Activated T-cell treated with anti-CD3 and anti-CD28 coated beads, Interleukin-2, amount 50 U/mL, for 72 hours (primary cell): ENCODE measurements at places on chromosomes 1 and 21. TPM values are rescaled to one million over a fixed set of nuclear protein-coding genes. Genes with fewer than 3 reads are reported as not detected.

DNA sequence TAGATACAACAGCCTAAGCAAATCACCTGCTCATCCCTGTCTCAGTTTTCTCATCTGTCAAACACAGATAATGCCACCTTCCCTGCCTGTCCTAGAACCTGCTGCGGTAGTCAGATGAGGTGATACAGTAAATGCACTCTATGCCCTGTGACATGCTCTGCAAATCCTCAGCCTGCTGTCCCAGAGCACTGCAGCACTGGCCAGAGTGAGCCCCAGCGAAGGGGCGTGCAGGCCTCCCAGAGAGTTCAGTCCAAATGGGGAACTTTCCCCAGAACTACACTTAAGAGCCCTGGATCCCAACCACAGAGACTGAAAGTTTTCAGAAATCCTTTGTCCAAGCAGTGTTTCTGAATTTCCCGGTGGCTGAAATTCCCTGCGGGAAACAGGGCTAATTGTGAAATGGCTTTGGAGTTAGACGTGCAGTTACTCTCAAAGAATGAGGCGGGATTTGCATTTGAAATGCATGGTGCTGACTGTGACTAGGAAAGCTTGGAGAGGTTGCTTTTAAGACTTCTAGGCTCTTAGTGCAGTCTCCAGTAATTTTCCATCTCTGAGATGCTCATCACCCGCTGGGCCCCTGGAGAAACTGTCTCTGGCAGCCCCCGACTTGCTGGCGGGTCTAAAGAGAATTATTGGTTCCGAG lies 206.5 kb upstream of the AJAP1 start:
- no peaks in the 10 kb centered on the region for H3K36me3 ChIP-seq
- H3K27ac ChIP-seq: no peak overlapping the region
- H3K27me3 ChIP-seq: peaks cover 39% of the 10 kb centered on the region
- no peak for DNase-seq
- H3K4me1 ChIP-seq: no peaks in the 10 kb centered on the region

DNA sequence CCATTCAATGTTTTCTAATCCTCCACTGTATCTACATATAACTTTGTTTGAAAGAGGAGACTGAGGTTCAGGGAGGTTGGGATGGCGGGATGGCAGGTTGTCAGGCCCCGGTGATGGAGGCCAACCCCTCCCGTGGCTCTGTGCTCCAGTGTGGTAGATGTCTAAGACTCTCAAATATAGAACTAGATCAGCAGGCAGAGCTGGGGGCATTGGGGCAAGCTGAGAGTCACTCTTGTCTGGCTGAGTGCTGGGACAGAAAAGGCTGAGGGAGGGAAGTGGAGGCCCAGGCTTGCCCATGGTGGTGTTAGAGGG lies 1.7 kb downstream of the IL6R start:
- H3K36me3 ChIP-seq: no peaks in the 10 kb centered on the region
- H3K27me3 ChIP-seq: no peaks in the 10 kb centered on the region
- peak overlapping the region; percentile 69 for H3K27ac ChIP-seq
- H3K4me1 ChIP-seq: peaks cover 85% of the 10 kb centered on the region

The HSD11B1 gene
- 3.1 TPM for total RNA-seq

GRCh38 chr1:198649968-198650338 lies 11.1 kb downstream of the PTPRC start:
- H3K36me3 ChIP-seq: peaks cover 14% of the 10 kb centered on the region
- no peaks in the 10 kb centered on the region for H3K27me3 ChIP-seq
- peaks cover 83% of the 10 kb centered on the region for H3K4me1 ChIP-seq
- H3K27ac ChIP-seq: peak overlapping the region; percentile 96
- DNase-seq: peak; percentile 55

- peaks cover 20% of the 10 kb centered on the region for H3K27me3 ChIP-seq
- H3K36me3 ChIP-seq: no peaks in the 10 kb centered on the region
- no peaks in the 10 kb centered on the region for H3K4me1 ChIP-seq
- no peak for DNase-seq
These were observed 9.6 kb upstream of the FABP3 start for GRCh38 chr1:31382379-31382989.

DNA sequence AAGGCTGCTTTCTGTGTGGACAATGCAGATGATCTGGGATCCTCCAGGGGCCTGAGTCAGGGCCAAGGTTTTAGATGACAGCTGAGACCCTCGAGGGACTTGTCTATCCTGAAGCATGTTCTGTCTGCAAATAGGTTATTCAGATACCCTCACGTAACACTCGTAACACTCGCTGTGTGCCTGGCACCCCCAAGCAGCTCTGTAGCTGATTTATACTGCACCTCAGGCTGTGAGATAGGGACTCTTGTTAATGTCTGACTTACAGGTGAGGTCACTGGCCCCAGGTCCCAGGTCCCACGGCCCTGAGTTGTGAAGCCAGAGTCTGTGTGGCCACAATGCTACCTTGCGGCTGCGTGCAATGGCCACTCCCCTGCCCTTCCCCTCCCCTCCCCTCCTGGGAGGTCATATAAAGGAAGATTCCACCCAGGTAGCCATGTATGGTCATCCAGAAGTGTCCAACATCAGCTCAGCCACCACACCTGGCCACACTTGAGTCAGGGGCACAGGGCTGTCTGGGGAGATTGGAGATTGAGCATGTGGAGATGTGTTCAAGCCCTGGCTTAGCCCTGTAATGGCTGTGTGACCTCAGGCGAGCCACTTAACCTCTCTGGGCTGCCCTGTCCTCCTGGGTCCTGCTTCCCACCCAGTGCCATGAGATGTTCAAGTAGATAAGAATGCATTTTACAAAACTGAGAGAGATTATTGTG lies 687.7 kb downstream of the MATN1 start:
- no peaks in the 10 kb centered on the region for H3K4me1 ChIP-seq
- peaks cover 5% of the 10 kb centered on the region for H3K27me3 ChIP-seq
- no peak for DNase-seq
- no peak overlapping the region for H3K27ac ChIP-seq
- H3K4me3 ChIP-seq: no peak overlapping the region

The KCNA3 gene
- total RNA-seq: 48.3 TPM

The CELA2A gene
- not detected for total RNA-seq

The TRAPPC10 gene
- total RNA-seq: 53.5 TPM

DNA sequence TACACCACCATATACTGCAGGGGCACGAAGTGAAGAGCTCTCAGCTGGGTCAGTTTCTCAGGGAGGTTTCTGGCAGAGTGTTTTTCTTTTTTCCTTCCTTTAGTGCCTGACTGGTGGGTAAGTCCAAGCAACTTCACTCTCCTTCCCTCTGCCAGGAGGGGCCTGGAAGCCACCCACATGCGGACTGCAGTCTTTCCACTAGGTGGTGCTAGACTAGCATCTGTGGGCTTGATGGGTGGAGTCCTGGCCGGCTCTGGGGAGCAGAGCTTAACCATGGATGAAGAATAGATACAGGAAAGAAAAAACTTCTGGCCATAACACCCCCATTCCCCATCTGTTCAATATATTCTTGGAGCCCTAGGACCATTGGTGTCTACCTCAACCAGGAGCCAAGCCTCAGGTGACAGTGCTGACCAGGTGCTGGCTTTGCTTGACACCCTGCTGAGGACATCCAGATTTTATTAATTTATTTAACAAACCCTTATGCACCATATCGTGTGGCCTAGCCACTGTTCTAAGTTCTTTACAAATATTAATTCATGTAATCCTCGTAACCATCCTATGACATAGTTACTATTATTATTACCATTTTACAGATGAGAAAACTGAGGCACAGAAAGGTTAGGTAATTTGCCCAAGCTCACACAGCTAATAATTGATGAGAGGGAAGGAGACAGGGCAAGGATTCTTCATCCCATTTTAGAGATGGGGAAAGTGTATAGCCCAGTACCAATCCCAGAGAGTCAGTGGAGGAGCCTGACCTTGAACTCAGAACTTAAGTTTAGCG lies 126.7 kb upstream of the CSF3R start:
- no peaks in the 10 kb centered on the region for H3K36me3 ChIP-seq
- no peak overlapping the region for H3K27ac ChIP-seq
- no peaks in the 10 kb centered on the region for H3K4me1 ChIP-seq
- H3K27me3 ChIP-seq: no peaks in the 10 kb centered on the region
- H3K4me3 ChIP-seq: no peak overlapping the region

- peaks cover 1% of the 10 kb centered on the region for H3K36me3 ChIP-seq
- H3K27me3 ChIP-seq: no peaks in the 10 kb centered on the region
- peaks cover 38% of the 10 kb centered on the region for H3K4me1 ChIP-seq
These were observed 67.1 kb downstream of the HIVEP3 start for GRCh38 chr1:41851589-41851988.

DNA sequence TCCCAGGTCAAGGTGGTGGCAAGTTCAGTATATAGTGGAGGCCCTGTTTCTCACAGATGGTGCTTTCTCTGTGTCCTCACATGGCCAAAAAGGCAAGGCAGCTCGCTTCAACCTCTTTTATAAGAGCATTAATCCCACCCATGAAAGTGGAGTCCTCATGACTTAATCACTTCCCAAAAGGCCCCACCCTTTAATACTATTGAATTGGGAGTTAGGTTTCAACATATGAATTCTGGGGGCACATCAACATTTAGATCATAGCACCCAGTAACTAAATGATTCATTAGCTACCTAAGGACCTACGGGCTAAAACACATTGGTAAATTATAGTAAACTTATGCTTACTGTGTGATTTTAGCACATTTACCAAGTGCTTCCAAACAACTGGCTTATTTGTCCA lies 317.9 kb downstream of the LTN1 start:
- DNase-seq: no peak
- no peak overlapping the region for H3K4me3 ChIP-seq
- peaks cover under 1% of the 10 kb centered on the region for H3K4me1 ChIP-seq
- peaks cover 2% of the 10 kb centered on the region for H3K36me3 ChIP-seq

DNA sequence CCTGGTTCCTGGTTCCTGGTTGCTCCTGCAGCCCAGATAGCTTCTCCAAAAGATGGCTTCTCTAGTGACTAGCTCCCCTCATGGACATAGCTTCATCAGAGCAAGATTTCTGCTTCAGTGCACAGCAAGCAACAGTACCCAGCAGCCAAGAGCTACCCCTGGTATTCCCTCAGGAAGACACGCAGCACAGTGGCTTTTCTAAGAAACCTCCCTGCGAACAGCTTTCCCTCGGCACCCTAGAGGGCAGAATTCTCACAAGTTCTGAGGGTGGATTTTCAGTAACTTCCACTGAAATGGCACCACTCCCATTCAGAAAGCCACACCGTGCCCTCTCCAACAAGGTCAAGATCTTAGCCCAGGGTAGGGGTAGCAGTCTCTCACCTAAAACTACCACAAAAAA lies 128.2 kb downstream of the EIF4G3 start:
- H3K4me1 ChIP-seq: no peaks in the 10 kb centered on the region
- H3K27ac ChIP-seq: no peak overlapping the region
- no peak for DNase-seq

The LCE2A gene
- total RNA-seq: not detected

The NMNAT2 gene
- total RNA-seq: not detected

GRCh38 chr21:34967509-34968289 lies 81.4 kb downstream of the RUNX1 start:
- peaks cover 96% of the 10 kb centered on the region for H3K4me1 ChIP-seq
- DNase-seq: peak; percentile 60
- H3K27ac ChIP-seq: peak overlapping the region; percentile 96
- peak overlapping the region; percentile 89 for H3K4me3 ChIP-seq
- peaks cover 2% of the 10 kb centered on the region for H3K36me3 ChIP-seq

The CFAP57 gene
- total RNA-seq: 0.36 TPM

DNA sequence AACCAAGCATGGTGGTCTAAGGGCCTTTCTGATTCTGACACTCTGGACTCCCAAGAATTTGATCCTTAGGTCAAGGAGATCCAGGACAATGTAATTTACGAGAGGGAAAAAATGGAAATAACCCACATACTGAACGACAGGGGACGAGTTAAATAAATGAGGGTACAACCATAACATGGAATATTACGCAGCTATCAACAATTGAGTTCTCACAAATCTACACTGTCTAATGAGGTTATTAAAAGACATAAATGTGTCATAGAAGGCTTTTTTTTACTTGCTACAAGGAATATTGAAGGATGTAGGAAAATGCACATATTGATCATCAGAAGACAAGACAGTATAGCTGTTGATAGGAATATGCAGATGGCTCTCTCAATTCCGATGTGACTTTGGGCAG lies 23.8 kb downstream of the SDC3 start:
- no peak overlapping the region for H3K27ac ChIP-seq
- H3K36me3 ChIP-seq: no peaks in the 10 kb centered on the region
- no peak for DNase-seq
- peaks cover 19% of the 10 kb centered on the region for H3K27me3 ChIP-seq
- H3K4me1 ChIP-seq: no peaks in the 10 kb centered on the region
- H3K4me3 ChIP-seq: no peak overlapping the region

- H3K36me3 ChIP-seq: no peaks in the 10 kb centered on the region
- no peak overlapping the region for H3K4me3 ChIP-seq
- no peaks in the 10 kb centered on the region for H3K27me3 ChIP-seq
- H3K27ac ChIP-seq: no peak overlapping the region
These were observed 8.5 kb upstream of the CD247 start for GRCh38 chr1:167526667-167527383.

GRCh38 chr21:33618407-33618806 lies 23.1 kb downstream of the CRYZL1 start:
- DNase-seq: no peak
- H3K36me3 ChIP-seq: peaks cover 11% of the 10 kb centered on the region
- H3K4me1 ChIP-seq: no peaks in the 10 kb centered on the region

- H3K36me3 ChIP-seq: no peaks in the 10 kb centered on the region
- no peak overlapping the region for H3K4me3 ChIP-seq
- H3K27me3 ChIP-seq: no peaks in the 10 kb centered on the region
- no peaks in the 10 kb centered on the region for H3K4me1 ChIP-seq
- H3K27ac ChIP-seq: no peak overlapping the region
These were observed 291.8 kb upstream of the CAMK1G start for GRCh38 chr1:209291715-209292114.

The CD1D gene
- not detected for total RNA-seq

The ANKRD35 gene
- total RNA-seq: 0.41 TPM

The ADAMTS4 gene
- 4.0 TPM for total RNA-seq

DNA sequence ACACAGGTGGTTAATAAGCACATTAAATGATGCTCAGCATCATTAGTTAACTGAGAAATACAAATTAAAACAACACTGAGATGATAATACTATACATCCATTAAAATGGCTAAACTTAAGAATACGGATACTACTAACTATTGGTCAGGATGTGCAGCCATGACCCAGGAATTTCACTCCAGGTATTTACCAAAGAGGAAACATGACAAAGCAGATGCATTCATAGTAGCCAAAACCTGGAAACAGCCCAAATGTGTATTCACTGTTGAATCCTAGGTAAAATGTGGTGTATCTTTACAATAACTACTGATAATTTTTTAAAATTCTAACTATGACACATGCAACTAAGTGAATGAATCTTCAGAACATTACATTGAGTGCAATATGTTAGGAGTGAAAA lies 73.0 kb downstream of the PTPRC start:
- no peak for DNase-seq
- H3K4me1 ChIP-seq: peaks cover 50% of the 10 kb centered on the region
- no peaks in the 10 kb centered on the region for H3K27me3 ChIP-seq
- H3K4me3 ChIP-seq: no peak overlapping the region
- peak overlapping the region; percentile 61 for H3K27ac ChIP-seq

The GPN2 gene
- total RNA-seq: 54.8 TPM

The AK5 gene
- total RNA-seq: 4.4 TPM

The SPRR3 gene
- not detected for total RNA-seq
